Stimulated activated CD4-positive, alpha-beta T cell treated with anti-CD3 and anti-CD28 coated beads, Interleukin-4, amount 100 ng/mL, for 24 hours (primary cell): ENCODE measurements at places on chromosomes 2 and 18.

- no peak for DNase-seq
Observed at GRCh38 chr2:8501061-8501720, 180.7 kb upstream of the ID2 start.

GRCh38 chr2:202278036-202278760 lies 12.6 kb downstream of the NOP58 start:
- peak; percentile 37 for DNase-seq

DNA sequence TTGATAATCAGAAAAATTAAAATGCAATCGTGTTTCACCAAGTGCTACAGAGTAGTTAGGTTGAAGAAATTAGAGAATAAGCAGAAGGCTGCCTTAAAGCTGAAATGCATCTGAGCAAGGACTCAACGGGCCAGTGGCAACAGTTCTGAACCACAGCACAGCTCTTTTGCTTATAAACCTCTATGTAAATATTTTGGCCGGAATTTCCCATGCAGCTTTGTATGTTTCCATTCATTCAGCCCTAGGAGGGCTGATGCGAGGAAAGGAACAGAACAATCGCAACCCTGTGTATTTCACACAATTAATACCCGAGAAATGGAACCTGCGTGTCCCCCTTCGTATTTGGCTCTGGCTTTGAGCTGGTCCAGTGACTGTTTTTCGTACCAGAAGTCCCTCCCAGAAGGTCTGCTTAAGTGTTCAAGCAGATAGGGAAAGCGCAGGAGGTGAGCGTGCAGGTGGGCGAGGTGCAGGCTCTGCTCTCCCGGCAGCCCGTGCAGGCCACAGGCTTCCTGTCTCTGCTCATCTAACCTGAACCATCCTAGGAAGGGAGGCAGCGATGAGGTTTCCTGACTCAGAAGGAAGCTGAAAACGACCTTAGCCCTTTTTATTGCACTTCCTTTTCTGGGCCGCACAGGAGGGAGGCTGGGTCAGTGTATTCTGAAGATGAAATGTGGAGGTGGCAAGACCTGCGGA lies 67.3 kb downstream of the ASB1 start:
- peak; percentile 11 for DNase-seq

GRCh38 chr2:151718796-151719195 lies 15.5 kb downstream of the NEB start:
- no peak for DNase-seq

DNA sequence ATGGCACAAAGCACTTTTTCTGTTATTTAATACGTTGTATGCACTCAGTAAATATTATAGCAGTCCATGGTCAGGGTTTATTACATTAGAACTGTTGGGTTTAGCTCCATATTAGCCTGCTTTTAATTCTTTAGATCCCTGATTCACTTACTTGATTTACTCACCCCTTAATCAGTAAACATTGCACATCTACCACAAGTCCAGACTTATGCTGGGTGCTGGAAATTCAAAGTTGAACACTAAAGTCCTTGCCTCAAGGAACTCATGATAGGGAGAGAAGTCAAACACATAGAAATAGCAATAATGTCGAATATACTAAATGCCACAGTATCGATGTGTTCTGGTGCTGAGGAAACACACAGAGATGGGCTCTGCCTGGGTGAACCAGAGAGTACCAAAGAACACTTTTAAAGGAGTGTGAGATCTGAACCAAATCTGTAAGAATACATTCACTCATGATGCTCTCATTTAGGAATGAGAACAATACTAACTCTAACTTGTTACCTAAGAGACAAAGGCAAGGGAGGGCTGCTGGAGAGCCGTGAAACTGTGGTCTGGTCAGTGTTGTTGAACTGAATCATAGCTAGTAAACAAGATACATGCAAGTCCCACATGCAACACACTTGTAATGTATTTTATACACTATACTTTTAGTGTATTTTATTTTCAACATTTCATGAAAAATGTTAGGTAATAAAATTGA lies 4.9 kb downstream of the STAT4 start:
- DNase-seq, result no peak

DNA sequence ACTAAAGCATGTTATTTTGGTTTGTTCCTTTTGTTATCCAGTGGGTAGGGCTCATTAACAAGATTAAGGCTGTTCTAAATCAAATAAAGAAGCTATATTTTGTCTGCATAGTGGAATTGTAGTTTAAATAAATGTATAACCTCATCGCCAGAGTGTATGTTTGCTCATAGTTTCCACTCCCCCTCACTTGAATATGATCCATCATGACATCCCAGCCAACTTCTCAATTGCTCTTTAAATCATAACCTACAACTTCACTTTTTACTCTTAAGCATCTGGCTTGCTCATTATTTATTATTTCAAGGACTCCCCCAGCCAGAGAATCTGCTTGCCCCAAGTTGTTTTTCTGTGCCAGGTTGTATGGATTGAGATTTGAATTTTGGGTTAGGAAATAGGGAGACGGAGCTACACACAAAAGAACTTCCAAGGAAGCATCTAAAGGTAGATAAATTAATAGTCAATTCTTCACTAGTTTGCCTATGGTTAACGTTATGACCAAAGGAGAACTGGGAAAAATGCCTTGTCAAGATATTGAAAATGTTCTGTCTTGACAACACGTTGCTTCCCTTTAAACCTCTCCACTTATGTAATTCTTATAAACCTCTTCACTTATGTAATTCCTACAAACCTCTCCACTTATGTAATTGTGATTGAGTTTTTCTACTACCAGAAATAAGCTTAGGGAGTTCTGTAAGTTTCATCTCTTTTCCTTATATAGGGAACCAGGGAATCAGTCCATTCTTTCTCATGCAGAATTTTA lies 55.4 kb upstream of the UPP2 start:
- DNase-seq, result no peak

DNA sequence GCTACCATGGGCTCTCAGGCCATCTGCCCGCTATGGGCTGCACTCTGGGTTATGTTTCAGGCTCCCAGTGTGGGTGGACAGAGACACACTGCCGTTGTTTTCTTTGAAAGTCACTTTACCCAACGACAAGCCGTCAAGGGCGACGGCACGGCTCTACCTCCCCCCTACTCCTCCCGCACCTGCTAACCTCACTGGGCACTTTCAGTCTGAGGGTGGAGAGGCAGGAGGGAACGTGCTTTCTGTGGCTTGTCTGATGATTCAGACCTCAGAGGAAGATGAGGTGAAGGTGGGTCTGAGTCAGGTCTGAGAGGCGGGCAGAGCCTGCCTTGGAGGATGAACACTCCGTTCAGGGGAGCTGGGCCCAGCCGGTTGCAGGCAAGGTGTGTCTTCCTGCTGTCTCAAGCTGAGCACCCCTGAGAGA lies 147.6 kb upstream of the HDAC4 start:
- DNase-seq, result peak; percentile 76

DNA sequence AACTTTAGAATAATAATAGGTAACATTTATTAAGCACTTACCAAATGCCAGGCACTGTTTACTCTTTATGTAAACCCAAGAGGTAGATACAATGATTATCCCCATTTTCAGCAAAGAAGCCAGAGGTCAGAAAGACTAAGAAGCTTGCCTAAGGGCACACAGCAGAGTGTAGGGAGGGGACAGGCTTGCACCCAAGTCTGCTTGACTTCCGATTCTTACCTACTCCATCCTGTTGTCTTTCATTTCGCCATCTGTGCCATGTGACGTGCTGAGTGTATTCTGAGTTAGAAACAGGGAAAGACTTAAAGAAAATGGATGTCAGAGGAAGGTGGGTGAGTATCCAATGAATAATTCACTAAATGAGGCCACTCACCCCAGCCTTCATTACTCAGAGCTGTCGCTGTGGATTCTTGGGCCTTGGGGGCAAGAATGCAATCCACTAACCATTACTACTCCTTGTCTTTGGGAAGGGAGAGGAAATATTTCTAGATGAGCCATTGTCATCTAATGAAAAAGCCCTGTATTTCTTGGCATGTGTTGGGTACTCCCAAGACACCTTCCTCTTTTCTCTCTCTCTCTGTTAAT lies 76.4 kb upstream of the BCL11A start:
- DNase-seq, result no peak

DNA sequence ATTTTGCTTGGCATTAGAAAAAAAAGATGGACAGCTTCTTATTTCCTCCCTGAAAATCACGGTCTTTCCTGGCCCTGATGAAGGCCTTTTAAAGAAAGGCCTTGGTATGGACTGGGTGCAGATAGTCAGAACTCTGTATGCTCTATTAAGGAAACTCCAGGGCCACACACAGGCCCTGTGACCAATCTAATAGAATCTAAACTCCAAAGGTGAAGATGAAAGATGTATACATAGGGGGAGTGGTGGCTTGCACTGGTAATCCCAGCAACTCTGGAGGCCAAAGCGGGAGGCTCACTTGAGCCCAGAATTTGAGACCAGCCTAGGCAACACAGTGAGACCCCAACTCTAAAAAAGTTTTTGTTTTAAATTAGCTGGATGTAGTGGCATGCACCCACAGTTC lies 37.3 kb downstream of the OXER1 start:
- no peak for DNase-seq

GRCh38 chr2:35081001-35081621 lies 1274.5 kb upstream of the CRIM1 start:
- no peak for DNase-seq

- DNase-seq, result no peak
Observed at GRCh38 chr2:37554155-37554510, 117.3 kb downstream of the CDC42EP3 start.

DNA sequence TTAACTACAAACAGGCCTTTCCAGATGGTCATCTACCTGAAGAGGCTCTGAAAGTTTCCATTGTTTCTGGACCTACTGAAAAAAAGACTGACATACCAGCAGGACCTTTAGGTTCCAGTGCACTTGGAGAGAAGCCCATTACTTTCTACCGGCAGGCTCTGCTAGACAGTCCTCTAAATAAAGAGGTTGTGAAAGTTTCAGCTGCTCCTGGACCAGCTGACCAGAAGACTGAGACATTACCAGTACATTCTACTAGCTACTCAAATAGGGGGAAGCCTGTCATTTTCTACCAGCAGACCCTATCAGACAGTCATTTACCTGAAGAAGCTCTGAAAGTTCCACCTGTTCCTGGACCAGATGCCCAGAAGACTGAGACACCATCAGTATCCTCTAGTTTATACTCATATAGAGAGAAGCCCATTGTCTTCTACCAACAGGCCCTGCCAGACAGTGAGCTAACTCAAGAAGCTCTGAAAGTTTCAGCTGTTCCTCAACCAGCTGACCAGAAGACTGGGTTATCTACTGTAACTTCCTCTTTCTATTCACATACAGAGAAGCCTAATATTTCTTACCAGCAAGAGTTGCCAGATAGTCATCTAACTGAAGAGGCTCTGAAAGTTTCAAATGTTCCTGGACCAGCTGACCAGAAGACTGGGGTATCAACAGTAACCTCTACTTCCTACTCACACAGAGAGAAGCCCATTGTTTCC lies 65.8 kb downstream of the ALMS1 start:
- no peak for DNase-seq

DNA sequence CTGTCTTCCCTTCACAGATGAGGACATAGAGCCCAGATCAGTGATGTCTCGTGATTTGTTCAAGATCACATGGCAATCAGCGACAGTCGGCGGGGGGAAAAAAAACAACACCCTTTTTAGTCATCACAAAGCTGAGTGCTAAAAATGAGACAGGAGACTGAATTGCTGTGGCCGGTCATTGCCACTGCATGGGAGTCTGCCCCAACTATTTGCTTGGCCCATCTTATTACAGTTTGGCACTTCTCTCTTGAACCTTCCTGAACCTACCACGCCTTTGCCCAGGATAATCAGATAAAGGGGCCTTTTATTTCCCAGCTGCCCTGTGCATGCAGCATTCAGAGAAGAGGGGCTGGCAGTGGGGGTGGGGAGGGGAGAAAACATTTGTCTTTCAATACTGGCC lies 42.7 kb downstream of the SETBP1 start:
- DNase-seq, result peak; percentile 11

- DNase-seq, result no peak
Observed at GRCh38 chr2:98898423-98898841, 37.6 kb downstream of the CRACDL start.

DNA sequence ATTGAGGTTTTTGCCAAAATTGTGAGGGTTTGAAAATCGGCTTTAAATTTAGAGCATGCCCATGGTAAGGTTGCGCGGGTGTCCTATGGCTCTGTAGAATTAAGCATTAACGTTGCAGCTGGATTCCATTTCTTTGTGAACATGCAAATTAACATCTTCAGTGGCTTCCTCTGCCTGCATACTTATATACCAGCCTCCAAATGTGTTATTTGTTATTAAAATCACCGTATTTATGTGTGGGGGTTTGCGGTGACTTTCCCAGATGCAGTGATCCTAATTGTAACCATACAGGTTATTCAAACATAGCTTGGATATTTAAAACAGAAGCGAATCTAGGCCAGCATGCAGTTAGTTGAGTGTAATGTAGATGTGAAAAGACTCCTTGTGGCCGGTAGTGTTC lies 80.2 kb downstream of the TGOLN2 start:
- DNase-seq, result no peak

DNA sequence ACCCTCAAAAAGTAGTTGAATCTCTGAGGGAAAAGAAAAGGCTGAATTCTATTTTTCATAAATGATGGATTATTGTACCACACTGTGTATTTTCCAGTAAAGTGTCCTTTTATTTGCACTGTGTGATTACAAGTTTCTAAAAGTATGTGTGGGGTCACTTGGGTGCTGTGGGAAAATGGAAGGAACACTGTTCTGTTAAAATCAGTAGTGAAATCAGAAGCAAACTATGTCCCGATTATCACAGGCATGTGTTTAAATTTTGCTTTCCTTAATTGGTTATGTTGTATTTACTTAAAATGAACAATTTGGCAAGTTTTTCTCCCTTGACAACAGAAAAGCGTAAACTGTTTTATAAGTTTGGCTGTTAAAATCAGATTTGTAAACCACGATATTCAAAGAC lies 353.1 kb downstream of the ARHGAP15 start:
- DNase-seq, result no peak

GRCh38 chr18:45666520-45666919 lies 51.2 kb downstream of the SLC14A2 start:
- DNase-seq, result no peak

DNA sequence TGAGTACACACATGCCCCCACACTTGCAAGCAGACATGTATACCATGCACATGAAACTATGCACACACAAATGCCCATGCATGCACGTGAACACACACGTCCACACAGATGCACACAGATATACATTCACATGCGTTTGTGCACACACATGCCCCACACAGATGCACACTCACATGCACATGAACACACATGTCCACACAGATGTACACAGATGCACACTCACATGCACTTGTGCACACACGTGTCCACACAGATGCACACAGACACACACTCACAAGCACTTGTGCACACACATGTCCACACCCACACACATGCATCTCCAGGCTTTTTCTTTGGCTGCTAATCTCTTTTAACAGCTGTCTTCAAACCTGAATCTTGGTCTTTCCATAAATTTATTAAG lies 31.1 kb downstream of the SNTG2 start:
- DNase-seq, result no peak

GRCh38 chr2:20670315-20671035 lies 3.5 kb downstream of the GDF7 start:
- DNase-seq, result no peak

GRCh38 chr18:68928762-68929675 lies 131.1 kb downstream of the CCDC102B start:
- no peak for DNase-seq

- DNase-seq, result no peak
Observed at GRCh38 chr2:109343460-109343859, 214.5 kb downstream of the SH3RF3 start.
